ENCODE measurements at places on chromosomes 2 and 18. TPM values are rescaled to one million over a fixed set of nuclear protein-coding genes. Genes with fewer than 3 reads are reported as not detected.
A peak's percentile ranks its signal among the peaks of the same experiment; 100 is the strongest.

DNA sequence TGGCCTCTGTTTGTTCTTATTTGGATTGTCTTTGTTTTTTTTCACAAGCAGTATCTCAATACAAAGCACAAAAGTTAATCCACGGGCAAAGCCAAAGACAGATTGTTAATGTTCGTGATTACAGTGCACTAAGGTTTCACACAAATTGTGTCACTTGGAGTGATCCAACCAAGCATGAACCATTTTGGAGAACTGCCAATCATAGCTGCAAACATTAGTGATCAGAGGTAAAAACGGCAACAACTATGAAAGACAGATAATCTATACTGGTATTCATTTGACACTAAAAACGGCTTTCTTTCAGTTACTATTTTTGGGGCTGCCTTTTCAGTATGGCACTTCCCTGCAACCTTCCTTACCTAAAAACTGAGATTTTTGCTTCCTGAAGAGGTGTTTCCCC lies 213.1 kb upstream of the GULP1 start:
- peak; percentile 33 for DNase-seq

- DNase-seq = peak; percentile 15
Observed at GRCh38 chr2:86750240-86750839, 30.2 kb downstream of the RMND5A start.

GRCh38 chr2:233075141-233075965 lies 15.2 kb downstream of the INPP5D start:
- DNase-seq = no peak

DNA sequence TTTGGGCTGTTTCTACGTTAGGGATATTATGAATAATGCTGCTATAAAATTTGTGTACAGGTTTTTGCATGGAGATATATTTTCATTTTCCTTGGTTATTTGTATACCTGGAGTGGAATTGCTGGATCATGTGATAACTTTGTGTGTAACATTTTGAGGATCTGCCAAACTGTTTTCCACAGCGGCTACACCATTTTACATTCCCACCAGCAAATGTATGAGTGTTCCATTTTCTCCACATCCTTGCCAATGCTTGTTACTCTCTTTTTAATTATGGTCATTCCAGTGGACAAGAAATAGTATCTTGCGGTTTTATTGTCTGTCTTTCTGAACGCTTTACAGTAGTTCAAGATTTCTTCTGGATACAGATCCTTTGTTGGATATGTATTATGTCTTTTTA lies 13.6 kb downstream of the GORASP2 start:
- DNase-seq = no peak

GRCh38 chr2:239310401-239311061 lies 90.3 kb downstream of the HDAC4 start:
- no peak for DNase-seq

Gene CACNB4
- total RNA-seq = 0.12 TPM

Measured in M059J (cell line).